MCF 10A (cell line): ENCODE measurements at places on chromosomes 5 and 9. TPM values are rescaled to one million over a fixed set of nuclear protein-coding genes. Genes with fewer than 3 reads are reported as not detected.

DNA sequence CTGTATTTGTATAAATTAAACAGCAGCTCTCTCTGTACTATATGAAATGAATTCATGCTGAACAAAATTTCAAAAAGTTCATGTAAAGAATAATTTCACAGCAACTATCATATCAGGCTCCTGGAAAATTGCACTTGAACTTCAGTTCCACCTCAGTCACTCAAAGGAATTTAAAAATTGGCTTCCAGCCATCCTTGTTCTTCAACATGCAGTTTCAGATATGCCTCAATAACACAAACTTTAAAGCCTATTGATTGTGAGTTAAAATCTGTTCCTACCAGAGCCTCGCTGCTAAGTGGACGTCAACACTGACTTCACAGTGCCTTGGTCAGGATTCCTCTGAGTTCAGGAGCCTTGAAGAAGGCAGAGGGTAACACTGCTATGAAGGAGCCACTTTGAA is 418.7 kb upstream of the WWC1 start:
- DNase-seq: no peak
- H3K36me3 ChIP-seq: no peaks in the 10 kb centered on the region
- no peaks in the 10 kb centered on the region for H3K4me1 ChIP-seq
- no peaks in the 10 kb centered on the region for H3K27me3 ChIP-seq
- no peak overlapping the region for H3K4me3 ChIP-seq
- H3K27ac ChIP-seq: no peak overlapping the region

Gene DBH
- not detected in 2 replicates for total RNA-seq

GRCh38 chr9:119310741-119311140 is 58.5 kb downstream of the BRINP1 start:
- H3K4me3 ChIP-seq: no peak overlapping the region
- no peak for DNase-seq
- H3K27me3 ChIP-seq: no peaks in the 10 kb centered on the region
- H3K27ac ChIP-seq: no peak overlapping the region
- no peaks in the 10 kb centered on the region for H3K36me3 ChIP-seq

GRCh38 chr9:82805027-82805426 is 257.9 kb downstream of the RASEF start:
- no peaks in the 10 kb centered on the region for H3K4me1 ChIP-seq
- H3K27me3 ChIP-seq: no peaks in the 10 kb centered on the region
- H3K36me3 ChIP-seq: no peaks in the 10 kb centered on the region
- H3K4me3 ChIP-seq: no peak overlapping the region
- no peak for DNase-seq

Gene JAKMIP2
- total RNA-seq: not detected in 2 replicates

- H3K4me1 ChIP-seq: peaks cover 6% of the 10 kb centered on the region
- H3K4me3 ChIP-seq: peak overlapping the region; percentile 82
- DNase-seq: peak; percentile 31
- H3K27ac ChIP-seq: peak overlapping the region; percentile 86
Observed at GRCh38 chr5:142356349-142356715, 31.5 kb upstream of the SPRY4 start.

Gene CCDC192
- not detected in 2 replicates for total RNA-seq

Gene EMB
- total RNA-seq: 27.7 and 31.2 TPM in 2 replicates

- H3K27ac ChIP-seq: no peak overlapping the region
- H3K36me3 ChIP-seq: no peaks in the 10 kb centered on the region
- H3K27me3 ChIP-seq: no peaks in the 10 kb centered on the region
- no peak overlapping the region for H3K4me3 ChIP-seq
Observed at GRCh38 chr5:130077007-130077406, 172.7 kb downstream of the CHSY3 start.

- no peak overlapping the region for H3K27ac ChIP-seq
- H3K4me3 ChIP-seq: no peak overlapping the region
- no peaks in the 10 kb centered on the region for H3K36me3 ChIP-seq
- peaks cover 28% of the 10 kb centered on the region for H3K4me1 ChIP-seq
- H3K27me3 ChIP-seq: no peaks in the 10 kb centered on the region
Observed at GRCh38 chr5:157549954-157550549, 25.5 kb downstream of the ADAM19 start.
